Stimulated activated CD4-positive, alpha-beta T cell treated with anti-CD3 and anti-CD28 coated beads, TNF-alpha, amount 100 ng/mL, for 1 hour (primary cell): ENCODE measurements at places on chromosomes 11 and 22.

GRCh38 chr11:12179531-12179930 lies 69.1 kb downstream of the MICAL2 start:
- no peak for DNase-seq

- no peak for DNase-seq
Measured at GRCh38 chr11:71462726-71463125, 9.7 kb downstream of the NADSYN1 start.

DNA sequence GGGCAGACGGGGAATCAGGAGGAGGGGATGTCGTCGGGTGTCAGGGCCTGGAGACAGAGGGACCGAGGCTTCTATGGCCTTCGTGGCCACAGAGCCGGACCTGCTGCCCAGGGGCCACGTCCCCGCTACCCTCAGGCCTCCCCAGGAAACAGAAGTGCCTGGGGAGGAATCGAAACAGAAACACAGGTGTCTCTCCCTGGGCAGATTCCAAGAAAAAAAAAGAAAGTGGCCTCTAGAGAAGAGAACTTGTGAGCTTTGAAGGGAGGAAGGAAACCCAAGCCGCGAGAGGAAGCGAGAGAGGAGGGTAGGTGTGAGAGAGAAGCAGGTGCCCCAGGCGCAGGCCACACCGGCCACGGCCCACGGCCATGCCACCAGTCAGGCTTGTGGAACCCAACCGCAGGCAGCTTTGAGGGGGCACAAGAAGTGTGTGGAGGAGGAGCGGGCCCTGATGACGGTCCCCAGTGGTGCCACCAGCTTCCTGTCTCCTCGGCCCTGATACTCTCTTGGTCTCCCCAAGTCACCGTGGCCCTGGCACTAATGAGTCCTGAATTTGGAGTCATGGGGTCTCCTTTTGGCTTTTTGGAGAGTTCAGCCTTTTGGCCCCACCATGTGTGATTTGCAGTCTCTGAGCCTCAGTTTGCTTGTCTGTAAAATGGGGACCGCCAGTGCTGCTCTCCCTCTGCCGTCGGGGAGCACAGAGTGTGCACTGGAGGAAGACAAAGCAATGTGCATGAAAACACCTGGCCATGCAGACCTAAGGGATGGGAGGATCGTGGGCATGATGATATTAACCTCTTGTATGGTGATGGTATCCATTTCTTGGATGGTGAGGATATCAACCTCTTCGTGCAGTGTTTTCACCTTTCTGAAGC lies 25.2 kb downstream of the LIF start:
- DNase-seq, result no peak

DNA sequence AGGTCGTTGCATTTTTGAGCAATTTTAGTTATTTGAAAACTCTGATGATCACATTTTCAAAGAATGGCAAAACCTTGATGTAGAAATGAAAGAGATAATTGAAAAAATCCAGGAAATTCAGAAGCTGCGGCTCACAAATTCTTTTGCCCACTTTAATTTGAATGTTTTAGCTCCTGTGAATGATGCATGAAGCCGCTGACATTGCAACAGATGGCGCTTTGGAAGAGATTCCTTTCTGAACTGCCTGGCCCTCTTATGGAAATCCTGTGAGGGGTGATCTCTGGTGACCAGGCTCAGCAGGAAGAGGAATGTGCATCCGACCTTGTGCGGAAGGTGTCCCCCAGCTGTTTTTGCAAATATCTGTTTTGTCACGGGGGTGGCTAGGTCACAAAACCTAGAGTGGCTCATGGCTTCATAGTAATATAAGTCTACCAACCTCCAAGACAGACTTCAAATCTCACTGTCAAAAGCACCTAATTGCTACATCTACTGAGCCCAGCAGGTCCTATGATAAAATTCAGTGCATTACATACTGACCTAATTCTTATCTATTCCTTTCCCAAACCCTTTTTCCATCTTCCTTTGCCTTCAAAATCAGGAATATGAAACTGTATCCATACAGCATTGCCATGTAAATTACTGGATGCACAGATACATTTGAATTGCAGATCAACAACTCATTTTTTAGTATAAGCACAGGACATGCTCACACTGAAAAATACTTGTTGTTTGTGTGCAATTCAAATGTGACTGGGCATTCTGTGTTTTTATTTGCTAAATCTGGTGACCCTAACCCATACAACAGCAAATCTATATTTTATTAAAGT lies 412.7 kb downstream of the ETS1 start:
- no peak for DNase-seq

GRCh38 chr11:83449338-83449913 lies 163.3 kb upstream of the CCDC90B start:
- DNase-seq, result no peak

GRCh38 chr11:77669848-77670511 lies 32.4 kb upstream of the CLNS1A start:
- DNase-seq, result no peak

- DNase-seq, result no peak
Measured at GRCh38 chr11:128956401-128957201, 13.9 kb upstream of the TP53AIP1 start.
